ENCODE measurements at places on chromosomes 6 and 20. TPM values are rescaled to one million over a fixed set of nuclear protein-coding genes. Genes with fewer than 3 reads are reported as not detected.

Gene EPB41L2
- 204 TPM for total RNA-seq

Gene DEFB115
- not detected for total RNA-seq

Gene ZBTB46
- 17.9 TPM for total RNA-seq

Gene LY6G5C
- total RNA-seq, result 1.2 TPM

Gene BEND3
- total RNA-seq, result 3.0 TPM

Gene ZSCAN12
- 7.1 TPM for total RNA-seq

Gene C20orf202
- total RNA-seq, result 0.38 TPM

Gene JAG1
- total RNA-seq, result 41.0 TPM

Gene C6orf163
- 3.6 TPM for total RNA-seq

Gene ZC2HC1B
- total RNA-seq, result not detected

Gene PNLDC1
- total RNA-seq, result 0.20 TPM

Gene SEMG1
- total RNA-seq, result not detected

Gene HS3ST5
- total RNA-seq, result not detected

DNA sequence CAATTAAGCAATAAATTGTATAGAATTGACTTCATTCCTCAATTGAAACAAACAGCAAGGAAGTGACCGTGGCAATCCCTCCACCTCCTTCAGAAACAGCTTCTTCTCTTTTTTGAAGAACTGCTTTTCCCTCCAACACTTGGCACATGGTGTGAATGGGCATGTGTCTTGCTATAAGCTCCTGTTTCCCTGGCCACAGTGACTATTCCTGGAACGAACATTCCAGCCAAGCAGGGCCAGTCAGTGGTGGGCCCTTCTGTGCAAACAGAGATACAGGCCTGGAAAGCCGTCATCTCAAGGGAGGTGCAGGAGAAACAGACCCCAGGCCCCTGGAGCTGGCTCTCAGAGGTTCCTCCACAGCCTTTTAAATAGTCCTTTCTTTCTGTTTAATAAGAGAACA lies 6.9 kb downstream of the TXNDC5 start:
- no peak for DNase-seq

- DNase-seq, result no peak
These were observed 57.8 kb downstream of the ATP9A start for GRCh38 chr20:51710361-51710894.

- no peak for DNase-seq
These were observed 36.7 kb upstream of the TMEM14A start for GRCh38 chr6:52634211-52634610.

DNA sequence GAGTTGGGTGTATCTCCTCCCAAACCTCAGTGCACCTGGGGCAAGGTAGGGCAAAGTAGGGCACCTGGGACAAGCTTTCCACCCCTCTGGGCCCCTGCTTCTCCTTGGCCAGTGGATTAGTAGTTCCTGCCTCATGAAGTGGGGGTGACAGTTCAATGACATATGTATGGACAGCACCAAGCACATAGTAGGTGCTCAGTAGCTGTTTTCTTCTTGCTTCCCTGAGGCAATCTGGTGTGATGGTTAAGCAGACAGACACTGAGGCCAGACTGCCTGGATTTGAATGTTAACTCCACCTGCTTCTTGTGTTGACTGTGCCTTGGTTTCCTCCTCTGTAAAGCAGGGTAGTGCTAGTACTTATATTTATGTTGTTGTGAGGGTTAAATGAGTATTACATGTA lies 25.8 kb downstream of the EPB41L1 start:
- DNase-seq, result no peak

GRCh38 chr6:109912952-109913351 lies 65.2 kb upstream of the GPR6 start:
- no peak for DNase-seq

DNA sequence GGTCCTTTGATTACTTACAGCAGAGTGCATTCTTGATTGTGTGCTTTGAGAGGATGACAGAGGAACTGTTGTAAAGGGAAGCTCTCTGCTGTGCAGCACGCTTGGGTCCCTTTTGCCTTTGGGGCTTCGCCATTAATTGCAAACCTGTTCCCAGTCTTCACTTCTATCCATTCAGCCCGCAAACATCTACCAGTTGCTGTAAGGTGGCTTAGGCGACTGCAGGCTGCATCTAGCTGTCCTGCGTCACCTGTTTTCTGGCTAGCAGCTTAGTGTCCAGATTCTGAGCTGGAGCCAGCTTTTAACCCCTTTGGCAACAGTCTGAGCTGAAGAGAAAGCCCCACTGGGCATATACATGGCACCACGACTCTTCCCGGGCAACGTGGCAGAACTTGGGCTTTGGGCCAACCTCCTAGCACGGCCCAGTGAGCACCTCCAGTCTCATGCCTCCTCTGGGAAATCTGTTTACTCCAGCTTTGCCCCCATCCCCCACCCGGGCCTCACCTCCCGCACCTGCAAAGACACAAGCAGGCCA lies 2.5 kb upstream of the FASTKD5 start:
- DNase-seq, result no peak

DNA sequence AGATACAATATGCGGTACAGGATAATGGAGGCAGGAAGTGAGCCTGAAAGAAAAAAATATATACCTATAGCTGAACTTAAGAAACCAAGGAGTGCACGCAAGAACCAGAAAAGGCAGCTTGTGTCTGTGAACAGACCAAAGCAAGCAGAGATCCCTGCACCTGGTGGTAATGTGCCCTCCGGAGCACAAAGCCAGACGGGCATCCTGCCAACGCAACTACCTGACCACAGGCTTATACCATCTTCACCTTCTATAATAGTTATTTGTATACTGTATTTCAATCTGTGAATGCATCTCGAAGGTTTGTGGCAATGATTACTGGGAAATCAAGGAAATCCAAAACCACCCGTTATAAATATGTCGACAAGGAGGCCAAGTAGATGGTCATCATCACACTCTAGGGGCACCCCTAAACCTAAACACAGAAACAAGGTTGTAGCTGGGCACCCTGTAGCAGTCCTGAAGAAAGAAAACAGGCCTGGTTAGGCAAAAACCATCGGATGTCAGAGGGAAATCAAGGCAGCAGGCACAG lies 801 bp downstream of the FBXL4 start:
- peak; percentile 44 for DNase-seq

- DNase-seq, result no peak
These were observed 26.7 kb upstream of the TTPAL start for GRCh38 chr20:44448753-44449546.

GRCh38 chr6:44567406-44567805 lies 179.9 kb downstream of the CDC5L start:
- no peak for DNase-seq

DNA sequence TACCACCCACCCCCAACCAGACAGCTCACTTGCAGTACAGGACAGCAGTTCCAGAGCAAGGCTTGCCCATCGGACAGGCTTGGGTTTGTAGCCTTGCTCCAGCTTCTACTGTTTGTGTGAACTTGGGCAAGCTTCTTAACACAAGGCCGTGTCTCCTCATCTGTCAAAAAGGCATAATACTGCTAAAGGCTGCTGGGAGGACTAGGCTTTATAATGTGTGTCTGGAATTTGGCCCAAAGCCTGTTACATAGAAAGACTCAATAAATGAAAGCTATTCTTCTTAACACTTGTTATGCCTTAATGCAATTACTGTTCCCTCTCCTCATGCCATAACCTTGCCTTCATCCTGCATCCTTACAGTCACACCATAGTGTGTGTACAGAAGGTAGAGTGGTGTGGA lies 43.4 kb downstream of the LYRM4 start:
- DNase-seq, result no peak

- DNase-seq, result no peak
These were observed 5.9 kb downstream of the SMAP1 start for GRCh38 chr6:70673601-70674000.

GRCh38 chr6:159919800-159920199 lies 29.0 kb downstream of the MAS1 start:
- no peak for DNase-seq

DNA sequence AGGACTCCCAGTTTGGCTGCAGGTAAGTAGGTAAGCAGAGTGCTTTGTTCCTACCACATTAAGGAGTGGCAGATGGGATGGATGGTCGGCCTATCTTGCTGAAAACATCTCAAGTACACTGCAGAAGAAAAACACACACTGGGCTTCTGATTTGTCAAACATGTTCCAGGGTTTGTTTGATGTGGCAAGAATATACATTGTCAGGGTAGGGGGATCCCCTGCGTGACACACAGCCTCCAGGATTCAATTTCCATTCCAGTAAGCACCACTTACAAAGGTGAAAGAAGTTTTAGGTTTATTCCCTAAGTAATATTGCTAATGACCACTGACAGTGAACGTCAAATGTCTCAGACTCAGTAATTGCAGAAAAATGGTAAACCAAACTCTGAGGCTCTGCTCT lies 26.0 kb upstream of the KIF16B start:
- DNase-seq, result no peak

- no peak for DNase-seq
These were observed 136.0 kb upstream of the RNF24 start for GRCh38 chr20:4151342-4151741.

GRCh38 chr20:54148947-54149764 lies 24.6 kb downstream of the CYP24A1 start:
- no peak for DNase-seq

GRCh38 chr6:27767851-27768250 lies 144.3 kb downstream of the OR2B2 start:
- no peak for DNase-seq

GRCh38 chr6:21808551-21809242 lies 215.1 kb downstream of the SOX4 start:
- DNase-seq, result peak; percentile 62

- DNase-seq, result no peak
These were observed 12.2 kb downstream of the SAYSD1 start for GRCh38 chr6:39102821-39103136.

GRCh38 chr6:114432400-114432799 lies 89.6 kb upstream of the HS3ST5 start:
- no peak for DNase-seq

- DNase-seq, result no peak
These were observed 16.0 kb downstream of the ANKS1A start for GRCh38 chr6:34904990-34905613.

DNA sequence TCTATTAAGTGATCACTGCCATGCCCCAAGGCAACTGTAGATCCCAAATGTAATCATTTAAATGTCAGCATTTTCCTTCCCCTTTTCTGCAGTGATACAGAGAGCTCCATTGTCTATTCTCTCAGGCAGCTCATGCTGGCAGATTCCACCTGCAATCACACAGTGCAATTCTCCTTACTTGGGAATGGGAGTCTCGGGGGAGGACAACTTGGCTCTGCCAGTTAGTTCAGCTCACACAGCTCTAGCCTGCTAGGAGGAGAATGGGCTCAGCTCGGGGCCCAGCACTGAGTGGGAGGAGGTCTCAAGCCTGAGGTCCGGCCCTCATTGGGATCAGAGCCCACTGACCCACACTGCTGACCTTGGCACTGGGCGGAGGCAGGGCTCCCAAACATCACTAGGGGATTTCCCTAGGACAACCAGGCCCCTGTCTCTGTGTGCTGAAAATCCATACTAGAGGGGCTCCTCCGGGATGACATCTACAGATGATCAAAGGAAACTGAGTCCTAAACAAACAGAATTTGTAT lies 109.2 kb upstream of the ASF1A start:
- DNase-seq, result peak; percentile 78

DNA sequence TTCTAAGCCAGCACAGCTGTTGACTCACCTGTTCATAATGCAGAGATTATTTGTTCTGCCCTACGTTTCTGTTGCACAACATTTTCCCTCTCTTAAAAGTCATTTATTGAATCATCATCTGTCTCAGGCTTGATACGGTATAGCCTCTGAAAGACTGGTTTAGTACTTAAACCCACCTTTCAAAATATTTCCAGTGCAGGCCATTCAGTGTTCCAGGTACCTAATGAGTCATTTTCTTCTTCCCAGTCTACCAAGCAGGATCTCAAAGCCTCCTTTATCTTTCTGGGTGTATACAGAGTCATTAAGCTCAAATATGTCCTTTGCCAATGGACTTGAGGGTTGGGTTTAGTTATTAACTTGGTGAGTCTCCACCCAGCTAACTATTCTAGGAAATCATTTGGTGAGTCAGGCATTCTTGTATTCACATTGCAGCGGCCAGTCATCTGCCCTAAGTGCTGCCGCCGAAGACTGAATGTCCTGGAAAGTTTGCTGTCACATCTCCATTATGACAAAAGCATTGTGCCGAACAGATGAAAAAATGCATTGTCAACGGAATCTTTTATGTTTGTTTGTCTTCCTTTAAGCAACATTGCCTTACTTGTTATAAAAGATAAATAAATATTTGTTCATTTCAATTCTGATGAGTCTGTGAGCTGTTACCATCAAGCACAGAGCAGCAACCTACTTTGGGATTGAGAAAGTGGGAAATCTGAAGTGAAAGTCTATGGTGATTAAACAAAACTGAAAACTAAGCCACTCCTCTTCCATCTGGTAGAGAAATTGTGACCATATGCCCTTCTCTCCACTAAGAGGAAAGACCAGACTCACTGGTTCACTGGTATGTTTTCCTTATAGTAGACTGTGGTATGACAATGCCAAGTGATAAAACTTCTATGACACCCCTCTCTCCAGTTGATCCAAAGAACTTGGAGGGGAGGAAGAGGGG lies 14.3 kb upstream of the FAM135A start:
- no peak for DNase-seq

DNA sequence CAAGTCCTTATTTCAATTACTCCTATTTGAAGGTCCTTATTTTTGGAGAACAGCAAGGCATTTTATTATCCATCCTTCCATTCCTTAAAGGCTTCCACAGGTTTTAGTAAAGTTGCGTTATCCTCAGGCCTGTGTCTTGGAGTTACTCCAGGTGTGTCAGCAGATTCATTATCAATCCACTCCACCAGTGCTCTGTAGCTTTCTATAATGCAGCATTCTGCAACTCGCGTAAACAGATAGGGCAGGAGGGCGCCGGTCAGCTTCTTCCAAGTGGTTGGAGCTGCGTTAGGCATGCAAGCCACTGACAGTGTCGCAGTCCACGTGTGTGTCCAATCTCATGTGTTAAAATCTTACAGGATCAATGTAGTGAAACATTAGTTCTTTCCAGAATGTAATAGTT lies 75.8 kb downstream of the SYTL3 start:
- no peak for DNase-seq

- DNase-seq, result no peak
These were observed 35.6 kb downstream of the B4GALT5 start for GRCh38 chr20:49677777-49678758.

GRCh38 chr6:14286144-14286543 lies 168.6 kb downstream of the CD83 start:
- peak; percentile 21 for DNase-seq

GRCh38 chr20:57414867-57415592 lies 23.8 kb downstream of the RBM38 start:
- DNase-seq, result peak; percentile 64

- no peak for DNase-seq
These were observed 102.8 kb downstream of the DACT2 start for GRCh38 chr6:168216751-168217191.

- no peak for DNase-seq
These were observed 178.3 kb downstream of the SYNDIG1 start for GRCh38 chr20:24647713-24648112.

DNA sequence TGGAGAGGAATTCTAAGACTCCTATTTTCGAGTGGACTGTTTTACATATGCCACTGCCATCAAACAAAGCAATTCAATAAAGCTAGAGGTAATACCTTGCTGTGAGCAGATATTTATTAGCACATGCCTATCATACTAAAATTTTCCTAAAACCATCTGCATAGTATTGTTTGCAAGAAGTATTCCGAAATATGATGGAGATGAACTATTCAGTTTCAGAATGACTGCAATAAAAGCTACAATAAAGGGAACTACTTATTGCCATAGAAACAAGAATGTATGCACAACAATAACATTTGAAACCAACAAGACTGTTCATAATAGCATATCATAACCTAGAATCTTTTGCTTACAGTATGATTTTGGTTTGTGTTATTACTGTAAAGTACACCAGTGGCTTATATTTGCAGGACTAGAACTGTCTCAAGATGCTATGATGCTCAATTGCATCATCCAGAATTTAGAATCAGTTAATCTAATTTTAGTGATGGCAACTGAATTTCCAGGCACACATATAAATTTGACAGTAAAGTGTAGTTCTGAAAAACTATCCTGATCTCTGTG lies 144.3 kb downstream of the GRIK2 start:
- DNase-seq, result no peak
